Activated naive CD4-positive, alpha-beta T cell (primary cell): ENCODE measurements at places on chromosomes 2 and 18.

DNA sequence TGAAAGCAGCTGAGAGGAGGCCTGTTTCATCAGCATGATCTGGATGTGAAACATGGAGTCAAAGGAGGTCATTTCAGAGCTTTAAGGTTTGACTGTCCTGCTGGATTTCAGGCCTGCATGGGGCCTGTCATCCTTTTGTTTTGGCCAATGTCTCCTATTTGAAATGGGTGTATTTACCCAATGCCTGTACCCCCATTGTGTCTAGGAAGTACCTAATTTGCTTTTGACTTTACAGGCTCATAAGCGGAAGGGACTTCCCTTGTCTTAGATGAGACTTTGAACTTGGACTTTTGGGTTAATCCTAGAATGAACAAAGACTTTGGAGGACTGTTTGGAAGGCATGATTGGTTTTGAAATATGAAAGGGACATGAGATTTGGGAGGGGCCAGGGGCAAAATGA lies 19.3 kb upstream of the CYP27C1 start:
- no peak for DNase-seq

GRCh38 chr2:125747165-125747425 lies 908.9 kb upstream of the GYPC start:
- no peak for DNase-seq

DNA sequence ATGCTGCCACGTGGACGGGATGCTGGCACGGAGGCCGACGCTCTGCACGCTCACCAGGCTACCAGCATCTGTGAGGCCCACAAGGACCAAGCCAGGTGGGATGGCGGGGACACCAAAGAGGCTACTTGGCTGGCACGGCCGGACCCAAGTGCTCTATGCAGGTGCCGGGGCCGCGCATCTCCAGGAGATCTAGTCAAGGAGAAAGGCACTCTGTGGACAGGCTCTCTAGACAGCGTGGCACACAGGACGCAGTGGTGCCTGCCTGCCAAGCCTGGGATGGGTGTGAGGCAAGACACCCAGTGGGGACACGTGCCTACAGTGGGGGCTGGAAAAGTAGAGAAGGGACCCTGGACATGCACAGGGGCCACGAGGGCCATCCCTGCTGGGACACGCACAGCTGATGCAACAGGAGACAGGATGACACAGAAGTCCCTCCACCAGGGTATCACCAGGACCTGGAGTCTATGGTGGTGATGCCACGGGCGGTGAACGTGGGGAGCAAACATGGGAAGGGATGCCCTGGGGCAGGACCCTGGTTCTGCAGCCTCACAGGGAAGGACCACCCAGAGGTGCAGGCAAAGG lies 28.5 kb downstream of the ZNF516 start:
- no peak for DNase-seq

DNA sequence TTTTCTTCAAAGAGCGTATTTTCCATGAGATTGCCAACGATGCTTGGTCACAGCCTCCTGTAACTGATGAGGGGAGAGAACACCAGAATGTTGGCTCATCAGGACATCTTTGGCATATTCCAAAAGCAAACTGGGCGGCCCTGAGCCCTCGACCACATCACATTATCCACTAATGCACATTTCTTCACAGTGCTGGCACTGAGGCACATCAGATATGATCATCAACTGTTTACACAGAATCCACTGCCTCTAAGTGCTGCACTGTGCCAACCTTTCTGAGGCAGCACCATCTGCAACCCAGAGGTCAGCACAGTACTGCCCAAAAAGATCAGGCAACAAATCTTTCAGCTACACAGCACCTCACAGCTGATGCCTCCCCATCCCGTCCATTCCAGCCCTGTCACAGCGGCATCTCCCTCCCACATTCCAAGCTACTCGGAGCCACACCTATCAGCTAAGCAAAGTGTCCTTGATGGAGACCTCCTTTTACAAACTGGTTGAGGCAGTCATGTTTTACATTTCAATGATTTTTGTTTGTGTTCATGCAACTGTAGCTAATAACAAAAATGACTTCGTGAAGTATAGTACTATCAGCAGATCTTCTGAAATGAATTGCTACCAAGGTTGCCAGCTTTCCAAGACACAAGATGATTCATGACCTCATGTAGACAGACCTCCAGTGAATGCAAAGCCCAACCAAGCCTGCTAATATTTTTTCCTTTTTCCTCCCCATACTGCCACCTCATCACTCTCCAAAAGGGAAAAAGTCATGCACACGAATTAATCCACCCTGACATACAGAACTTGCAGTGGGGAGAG lies 32.3 kb downstream of the MYO5B start:
- no peak for DNase-seq

DNA sequence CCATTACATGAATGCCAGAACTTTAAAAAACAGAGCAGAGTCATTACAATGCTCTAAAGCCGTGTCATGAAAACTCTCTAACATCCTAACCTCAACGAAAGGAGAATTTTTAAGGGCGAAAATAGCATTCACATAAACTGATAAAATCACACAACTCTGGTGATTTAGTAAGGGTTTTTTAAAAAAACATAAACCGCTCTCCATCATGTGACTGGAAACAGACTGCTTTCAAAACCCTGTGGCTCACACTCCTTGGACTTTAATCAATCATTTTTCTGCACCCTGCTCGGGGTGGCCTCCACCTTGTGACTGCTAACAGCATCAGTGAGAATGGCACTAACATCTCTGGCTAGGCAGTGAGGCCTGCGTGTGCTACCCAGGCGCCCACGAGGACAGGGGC lies 12.1 kb downstream of the DOCK10 start:
- no peak for DNase-seq

GRCh38 chr2:60962528-60962927 lies 55.0 kb upstream of the PEX13 start:
- DNase-seq, result no peak

- DNase-seq, result no peak
Observed at GRCh38 chr18:36594621-36595020, 234.2 kb downstream of the TPGS2 start.

GRCh38 chr2:177320596-177320995 lies 56.1 kb upstream of the NFE2L2 start:
- no peak for DNase-seq

DNA sequence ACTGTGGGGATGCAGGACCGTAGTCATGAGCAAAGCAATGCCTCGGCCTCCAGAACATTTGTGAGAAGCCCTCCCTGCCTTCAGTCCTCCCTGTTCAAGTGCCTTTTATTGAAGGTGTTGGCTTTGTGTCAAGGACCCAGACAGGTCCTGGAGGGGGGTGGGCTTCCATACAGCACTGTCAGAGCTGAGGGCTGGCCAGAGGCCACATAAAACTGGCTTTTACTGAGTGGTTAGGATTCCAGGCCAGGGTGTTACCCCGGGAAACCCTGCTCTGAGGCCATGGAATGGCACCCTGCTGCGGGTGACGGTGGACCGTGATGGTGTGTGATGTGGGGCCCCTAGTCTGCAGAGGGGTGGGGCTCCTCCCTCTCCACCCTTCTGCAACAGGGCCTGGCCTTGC lies 41.6 kb downstream of the TOGARAM2 start:
- no peak for DNase-seq

- DNase-seq, result no peak
Observed at GRCh38 chr2:217444932-217445331, 557.9 kb downstream of the TNS1 start.

DNA sequence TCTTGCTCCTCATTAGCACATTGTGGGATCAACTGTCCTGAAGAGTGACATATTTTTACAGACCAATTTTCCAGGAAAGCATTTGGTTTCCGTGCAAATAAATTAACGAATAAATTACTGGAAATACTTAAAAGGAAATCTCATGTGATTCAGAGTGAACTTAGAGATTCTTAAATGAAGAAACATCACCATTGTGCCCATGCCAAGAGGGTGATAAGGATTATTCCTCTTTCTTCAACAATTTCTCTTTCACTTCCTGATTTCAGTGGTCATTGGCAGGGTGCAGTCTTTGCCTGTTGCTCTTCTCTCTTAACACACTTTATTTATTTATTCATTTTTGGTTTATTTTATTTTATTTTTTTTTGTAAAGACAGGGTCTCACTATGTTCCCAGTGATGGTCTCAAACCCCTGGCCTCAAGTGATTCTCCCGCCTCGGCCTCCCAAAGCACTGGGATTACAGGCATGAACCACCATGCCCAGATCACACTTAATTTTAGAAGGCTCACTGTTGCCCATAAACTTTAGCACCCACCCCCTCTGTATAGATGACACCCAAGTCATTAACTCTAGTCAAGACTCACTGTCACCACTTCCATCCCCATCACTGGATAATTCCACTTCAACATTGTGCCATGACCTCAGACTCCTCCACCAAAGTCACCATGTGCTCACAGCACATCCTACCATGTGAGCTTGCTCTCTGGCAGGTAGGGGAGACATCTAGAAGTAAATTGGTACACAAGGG lies 92.6 kb upstream of the CERS6 start:
- DNase-seq, result no peak

- no peak for DNase-seq
Observed at GRCh38 chr2:160603771-160604510, 110.3 kb upstream of the RBMS1 start.

DNA sequence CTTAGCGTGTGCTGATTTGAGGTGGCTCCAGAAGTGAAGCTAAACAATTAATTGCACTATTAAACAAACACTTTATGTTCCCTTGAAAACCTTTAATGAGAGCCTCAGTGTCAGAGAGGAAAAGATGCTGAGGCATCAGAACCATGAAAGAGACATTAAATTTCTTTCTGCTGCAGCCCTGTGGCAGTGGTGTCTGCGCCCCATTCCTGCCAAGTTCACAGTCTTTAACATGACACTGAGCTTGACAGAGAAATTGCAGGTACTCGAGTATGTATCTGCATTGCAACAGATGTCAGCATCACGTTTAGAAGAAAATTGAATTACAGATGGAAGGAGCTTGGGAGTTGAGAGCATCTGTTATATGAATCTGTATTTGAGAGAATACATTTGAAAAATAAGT lies 111.3 kb upstream of the CREB1 start:
- no peak for DNase-seq
